Foreskin fibroblast (primary cell): ENCODE measurements at places on chromosomes 12 and 14.
A peak's percentile ranks its signal among the peaks of the same experiment; 100 is the strongest.

DNA sequence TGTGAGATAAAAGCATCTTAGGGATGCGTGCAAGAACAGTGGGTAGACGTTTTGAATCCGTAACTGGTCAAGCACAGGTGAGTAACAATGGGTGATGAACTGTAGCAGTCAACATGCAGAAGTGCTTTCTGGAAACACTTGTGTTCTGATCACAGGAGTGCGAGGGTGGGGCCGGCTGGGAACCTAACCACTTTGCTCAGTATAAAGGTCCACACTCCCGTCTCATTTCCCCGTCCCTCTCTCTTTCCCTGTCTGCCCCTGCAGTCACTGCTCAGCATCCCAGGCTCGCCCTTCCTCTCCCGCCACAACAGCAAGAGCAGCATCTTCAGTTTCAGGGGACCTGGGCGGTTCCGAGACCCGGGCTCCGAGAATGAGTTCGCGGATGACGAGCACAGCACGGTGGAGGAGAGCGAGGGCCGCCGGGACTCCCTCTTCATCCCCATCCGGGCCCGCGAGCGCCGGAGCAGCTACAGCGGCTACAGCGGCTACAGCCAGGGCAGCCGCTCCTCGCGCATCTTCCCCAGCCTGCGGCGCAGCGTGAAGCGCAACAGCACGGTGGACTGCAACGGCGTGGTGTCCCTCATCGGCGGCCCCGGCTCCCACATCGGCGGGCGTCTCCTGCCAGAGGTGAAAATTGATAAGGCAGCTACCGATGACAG lies 127.1 kb downstream of the FIGNL2 start:
- peak; percentile 26 for DNase-seq

DNA sequence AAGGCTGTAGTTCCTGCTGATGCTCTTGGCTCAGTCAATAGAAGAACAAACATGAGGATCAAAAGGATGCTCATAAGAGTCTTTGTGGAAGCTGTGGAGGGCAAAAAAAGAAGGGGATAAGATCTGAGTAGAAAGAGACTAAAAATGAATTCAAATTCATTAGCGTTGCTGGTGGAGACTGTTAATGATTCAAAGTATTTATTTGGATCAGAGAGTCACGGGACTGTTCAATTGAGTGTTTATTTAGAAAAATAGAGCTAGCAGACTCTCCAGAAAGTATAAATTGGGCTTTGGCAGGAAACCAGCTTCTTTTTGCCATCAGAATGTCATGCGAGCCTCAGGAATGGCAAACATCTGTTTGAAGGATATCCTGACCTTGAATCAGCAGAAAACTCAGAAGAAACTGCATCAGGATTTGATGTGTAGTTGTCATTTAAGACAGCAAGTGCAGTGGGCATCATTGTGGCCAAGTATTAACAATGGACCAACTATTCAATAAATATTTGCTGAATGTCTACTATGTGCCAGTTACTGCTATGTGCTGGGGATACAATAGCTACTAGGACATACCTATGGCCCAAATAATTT lies 126.4 kb downstream of the TBC1D30 start:
- DNase-seq = peak; percentile 69

DNA sequence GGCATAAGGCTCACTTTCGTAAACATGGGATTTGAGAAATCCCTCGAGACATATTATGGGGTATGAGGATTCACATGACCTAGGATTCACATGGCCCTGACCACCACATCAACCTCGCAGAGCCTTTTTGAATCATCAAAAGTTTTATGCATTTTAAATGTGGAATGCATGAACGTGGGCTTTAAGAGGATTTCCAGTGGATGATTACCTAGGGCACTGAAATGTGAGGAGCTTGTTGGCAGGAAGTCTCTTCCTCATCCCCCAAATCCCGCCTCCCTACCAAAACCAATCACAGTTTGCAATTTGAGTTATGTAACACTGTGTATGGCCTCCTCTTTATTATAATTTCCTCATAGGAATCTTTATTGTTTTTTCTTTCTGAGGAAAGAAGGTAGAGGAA lies 659.6 kb upstream of the TBX3 start:
- DNase-seq = no peak

DNA sequence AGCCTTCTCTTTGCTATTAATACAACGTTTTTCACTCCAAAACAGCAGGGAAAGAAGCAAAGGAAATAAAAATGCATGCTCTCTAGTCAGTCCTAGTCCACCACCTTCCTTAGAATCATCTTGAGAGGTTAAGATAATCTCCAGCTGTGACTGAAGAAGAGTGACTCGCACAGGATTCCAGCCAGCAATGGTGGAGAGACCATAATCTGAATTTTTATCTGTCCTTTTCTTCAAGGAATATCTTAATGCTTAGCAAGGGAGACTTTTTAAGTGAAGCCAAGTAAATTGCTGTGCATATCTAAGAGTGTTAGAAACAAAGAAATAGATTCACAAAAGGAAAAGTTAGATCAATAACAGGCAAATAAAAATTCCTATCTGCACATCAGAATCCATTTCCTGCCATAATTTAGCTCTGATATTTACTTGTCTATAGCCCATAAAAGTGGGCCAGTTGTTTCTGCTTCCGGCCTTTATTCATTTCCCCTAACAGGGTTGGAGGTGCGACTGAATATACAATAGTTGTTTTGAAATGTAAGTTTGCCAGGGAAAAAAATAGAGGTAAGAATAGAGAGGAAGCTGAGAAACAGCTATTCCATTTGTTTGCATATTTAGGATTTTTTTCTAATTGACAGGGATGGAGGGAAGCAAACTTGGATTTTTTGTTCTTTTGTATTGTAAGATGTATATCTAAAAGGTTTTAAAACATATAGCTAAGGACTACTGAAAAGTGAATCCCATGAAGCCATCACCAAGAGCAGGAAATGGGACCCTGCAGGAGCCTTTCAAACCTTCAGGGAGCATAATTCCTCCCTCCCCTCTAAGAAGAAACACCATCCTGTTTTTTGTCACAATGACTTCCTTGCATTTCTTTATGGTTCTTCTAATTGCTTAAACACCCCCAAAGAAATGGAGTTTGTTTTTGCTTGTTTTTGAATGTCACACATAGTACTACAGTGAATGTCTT lies 154.0 kb downstream of the ITPR2 start:
- no peak for DNase-seq

DNA sequence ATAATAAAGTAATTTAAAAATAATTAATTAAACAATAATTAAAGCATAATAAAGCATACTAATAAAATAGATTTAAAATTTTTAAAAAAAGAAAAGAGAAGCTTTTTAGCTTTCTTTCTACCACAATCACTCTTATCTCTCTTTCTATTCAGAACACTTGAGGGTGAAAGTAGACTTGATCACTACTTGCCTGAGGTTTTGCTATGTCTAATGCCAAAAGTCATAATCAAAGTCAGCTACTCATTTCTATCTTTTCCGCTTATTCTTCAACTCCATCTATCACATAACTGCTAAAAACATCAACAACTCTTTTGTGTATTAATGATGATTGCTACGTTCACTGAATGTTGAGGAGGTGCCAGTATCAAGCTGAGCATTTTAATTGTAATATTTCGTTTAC lies 202.0 kb upstream of the KRR1 start:
- DNase-seq = no peak

GRCh38 chr12:65857840-65858239 lies 33.6 kb downstream of the HMGA2 start:
- DNase-seq = no peak

DNA sequence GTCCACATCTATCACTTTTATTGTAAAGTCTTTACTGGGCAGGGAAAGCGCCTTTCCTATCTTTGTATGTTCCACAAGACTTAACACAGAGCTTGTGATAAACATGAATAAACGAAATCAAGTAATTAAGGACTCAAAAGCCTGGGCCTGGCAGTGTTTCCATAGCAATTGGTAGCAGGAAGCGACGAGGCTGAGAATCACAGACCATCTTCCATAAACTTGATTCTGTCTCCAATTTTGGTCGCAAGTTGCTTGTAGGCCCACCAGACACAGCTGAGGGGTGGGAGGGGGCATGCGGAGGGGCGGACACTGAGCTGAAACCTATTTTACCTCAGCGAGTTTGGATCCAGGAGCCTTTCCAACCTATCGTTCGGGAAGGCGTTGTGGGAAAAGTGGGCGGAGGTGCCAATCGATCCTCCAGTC lies 302 bp downstream of the CCDC38 start:
- no peak for DNase-seq

DNA sequence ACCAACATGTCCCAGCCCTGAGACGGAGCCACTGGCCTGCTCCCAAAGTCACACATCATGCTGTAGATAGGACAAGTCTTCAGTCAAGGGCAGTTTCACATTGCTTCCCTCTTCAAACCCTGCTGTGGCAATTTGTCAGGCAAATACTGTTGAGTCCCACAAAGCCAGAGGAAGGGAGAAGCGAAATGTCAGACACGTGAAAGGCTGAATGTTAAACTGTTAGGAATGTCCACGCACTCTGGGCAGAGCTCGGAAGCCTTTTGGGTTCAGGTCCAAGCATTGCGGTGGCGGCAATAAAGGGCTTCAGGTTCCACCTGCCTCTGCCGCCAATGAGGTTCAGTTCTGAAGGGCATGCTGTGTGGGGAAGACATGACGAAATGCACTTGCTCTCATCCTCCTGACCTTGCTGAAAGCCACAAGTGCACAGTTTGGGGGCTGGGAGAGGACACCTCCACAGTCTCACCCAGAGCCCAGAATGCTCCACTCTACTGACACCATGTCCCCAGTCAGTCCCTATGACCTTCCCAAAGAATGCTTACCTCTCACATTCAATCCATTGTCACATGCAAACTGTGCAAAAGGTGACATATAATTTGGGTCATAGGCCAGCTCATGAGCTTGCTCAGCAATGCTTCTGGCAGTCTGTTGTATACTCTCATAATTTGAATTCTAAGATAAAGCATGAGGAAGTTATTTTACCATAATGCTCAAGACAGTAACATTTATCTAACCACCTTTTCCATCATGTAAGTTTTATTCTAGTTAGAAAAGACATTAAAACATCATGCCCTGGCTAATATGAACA lies 35.7 kb downstream of the RAD9B start:
- no peak for DNase-seq

DNA sequence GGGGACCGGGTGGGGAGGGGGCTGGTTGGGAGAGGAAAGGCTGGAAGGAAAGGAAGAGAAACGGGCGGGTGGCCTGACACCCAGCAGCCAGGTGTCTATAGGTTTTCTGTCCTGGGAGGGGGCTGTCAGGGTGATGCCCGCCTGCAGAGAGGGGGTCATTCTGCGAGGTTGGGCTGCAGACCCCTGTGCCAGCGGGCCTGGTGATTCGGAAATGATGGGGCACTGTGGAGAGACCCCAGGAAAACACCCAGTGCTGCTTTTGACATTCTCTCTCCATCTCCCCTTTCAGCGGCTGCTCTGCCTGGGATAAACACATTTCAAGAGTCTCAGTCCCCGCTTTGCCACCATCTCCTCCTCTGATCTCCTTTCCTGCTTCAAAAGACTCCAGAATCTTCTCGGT lies 168.5 kb upstream of the RTL1 start:
- DNase-seq = no peak

DNA sequence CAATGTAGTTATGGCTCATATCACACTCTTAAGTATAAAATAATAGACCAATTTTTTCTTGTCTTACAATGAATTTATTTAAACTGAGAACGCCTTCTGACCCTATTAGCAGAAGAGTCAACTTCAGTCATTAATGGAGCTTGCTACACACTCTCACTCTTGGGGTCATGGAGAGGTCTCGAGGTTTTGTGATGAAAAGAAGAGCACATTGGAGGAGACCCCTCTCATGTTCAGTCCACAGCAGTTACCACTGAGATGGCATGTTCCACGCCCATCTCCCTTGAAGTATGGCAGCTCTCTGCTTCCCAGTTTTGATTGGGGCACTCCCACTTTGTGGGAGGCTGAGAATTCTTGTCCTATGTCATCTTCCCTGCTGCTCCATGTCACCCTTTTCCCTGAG lies 266.4 kb downstream of the RPS29 start:
- no peak for DNase-seq

DNA sequence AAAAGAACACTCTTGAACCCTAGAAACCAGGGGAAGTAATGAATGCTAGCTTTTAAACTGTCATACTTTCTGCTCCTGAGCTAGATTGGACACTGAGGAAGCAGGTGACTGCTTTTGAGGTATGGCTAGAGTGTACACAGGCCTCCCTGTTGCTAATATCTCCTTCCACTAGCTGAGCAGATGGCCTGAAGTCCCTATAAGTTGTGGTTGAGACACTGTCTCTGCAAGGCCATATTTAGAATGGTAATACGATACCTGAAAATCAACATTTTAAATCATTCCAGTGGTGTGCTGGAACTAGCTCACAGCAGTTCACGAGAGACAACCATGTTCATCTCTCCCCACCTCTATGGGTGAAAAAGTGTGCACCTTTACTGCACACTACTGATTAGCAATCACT lies 46.4 kb upstream of the BMP4 start:
- DNase-seq = peak; percentile 7

DNA sequence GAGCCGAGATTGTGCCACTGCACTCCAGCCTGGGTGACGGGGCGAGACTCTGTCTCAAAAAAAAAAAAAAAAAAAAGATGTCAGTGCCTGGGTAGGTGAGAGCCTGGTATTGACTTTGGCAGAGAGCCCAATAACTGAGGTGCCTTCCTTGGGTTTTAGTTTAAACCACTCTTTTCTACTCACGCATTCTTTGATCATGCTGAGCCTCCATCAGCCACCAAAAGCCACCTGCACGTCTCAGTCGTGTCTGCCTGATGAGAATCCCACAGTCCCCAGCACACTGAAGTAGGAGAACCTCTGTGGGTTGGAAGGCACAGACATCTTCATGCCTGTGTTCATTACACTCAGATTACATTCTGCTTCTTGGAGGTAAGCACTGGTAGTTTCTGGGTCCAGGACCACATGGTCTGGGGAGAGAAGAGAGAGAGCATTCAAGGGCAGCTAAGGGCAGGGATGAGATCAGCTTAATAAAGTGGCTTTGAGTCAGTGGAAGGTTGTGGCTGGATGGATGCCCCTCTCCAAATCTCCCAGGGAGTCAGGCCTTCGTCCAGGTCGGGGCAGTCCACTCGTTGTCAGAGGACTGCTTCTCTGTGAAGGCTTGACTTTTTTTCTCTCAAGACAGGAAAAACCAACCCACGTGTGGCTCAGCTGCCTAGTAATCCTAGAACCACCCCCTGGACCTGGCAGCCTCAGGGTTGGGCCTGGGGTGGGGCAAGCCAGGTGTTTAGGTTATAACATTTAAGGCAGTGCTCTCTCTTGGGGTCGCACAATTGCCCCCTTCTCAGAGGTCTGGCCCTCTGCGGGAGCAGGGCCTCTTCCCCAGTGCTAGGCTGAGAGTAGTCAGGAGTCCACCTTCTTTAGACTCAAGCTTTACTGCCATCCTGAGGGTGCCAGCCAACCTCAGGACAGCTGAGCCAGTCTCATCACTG lies 32.6 kb upstream of the MAX start:
- no peak for DNase-seq

- DNase-seq = no peak
These were observed 21.3 kb downstream of the LRCOL1 start for GRCh38 chr12:132588821-132589669.

- DNase-seq = no peak
These were observed 719.1 kb downstream of the C12orf50 start for GRCh38 chr12:87310126-87310525.

DNA sequence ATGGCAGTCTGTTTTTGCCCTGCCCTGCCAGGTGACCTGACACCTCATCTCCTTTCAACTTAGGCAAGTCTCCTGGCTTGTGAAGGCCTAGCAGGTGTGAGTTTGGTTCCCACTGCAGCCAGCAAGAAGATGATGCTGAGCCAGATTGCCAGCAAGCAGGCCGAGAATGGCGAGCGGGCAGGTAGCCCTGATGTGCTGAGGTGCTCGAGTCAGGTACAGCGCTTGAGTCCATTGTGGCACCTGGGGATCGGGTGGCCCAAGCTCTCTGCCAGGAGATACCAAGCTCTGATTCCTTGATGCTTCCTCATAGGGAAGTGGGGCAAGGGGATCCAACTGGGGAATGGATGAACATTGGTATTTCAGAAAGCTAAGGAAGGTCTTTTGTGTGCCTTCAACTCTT lies 4.1 kb upstream of the CSAD start:
- no peak for DNase-seq
